T-helper 17 cell (primary cell): ENCODE measurements at places on chromosomes 4 and X. TPM values are rescaled to one million over a fixed set of nuclear protein-coding genes. Genes with fewer than 3 reads are reported as not detected.

GRCh38 chrX:47321386-47321785 is 49.0 kb upstream of the ZNF157 start:
- DNase-seq: no peak

- no peak for DNase-seq
These were observed 2313.1 kb upstream of the AGA start for GRCh38 chr4:179755322-179755721.

- DNase-seq: no peak
These were observed 880 bp downstream of the UNC5C start for GRCh38 chr4:95547715-95548471.

VSIG1 gene
- 32.6 TPM for total RNA-seq

DNA sequence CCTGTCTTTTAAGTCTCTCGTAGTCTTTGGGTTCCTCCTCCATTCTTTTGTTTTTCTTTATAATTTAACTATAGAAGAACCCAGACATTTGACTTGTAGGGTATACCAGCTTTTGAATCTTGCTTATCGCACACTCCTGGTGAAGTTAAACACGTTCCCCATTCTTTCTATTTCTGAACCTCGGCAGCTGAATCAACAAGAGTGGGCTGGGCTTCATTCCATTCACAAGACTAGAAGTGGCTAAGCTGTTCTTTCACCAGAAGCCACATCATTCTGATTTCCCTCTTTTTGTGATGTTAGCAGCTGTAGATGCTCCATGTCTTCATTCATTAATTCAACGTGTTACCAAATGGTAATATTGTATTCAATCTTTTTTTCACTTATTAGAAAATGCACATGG is 167.9 kb downstream of the CORIN start:
- no peak for DNase-seq
